ENCODE measurements at places on chromosomes 6 and 20. TPM values are rescaled to one million over a fixed set of nuclear protein-coding genes. Genes with fewer than 3 reads are reported as not detected.

GRCh38 chr20:45833030-45833882 lies at the start of gene SNX21:
Gene SNX21 (plus strand): TSS chr20:45833799. CDS start chr20:45833920, 121 bp downstream.
- DNase-seq, result peak; percentile 96
- H3K27ac ChIP-seq, result peak within 1 kb of the TSS; percentile 90
- peaks cover 21% of the 10 kb centered on the region for H3K4me1 ChIP-seq
- no peaks in the 10 kb centered on the region for H3K27me3 ChIP-seq
- H3K36me3 ChIP-seq, result no peaks in the 10 kb centered on the region
- H3K4me3 ChIP-seq, result peak within 1 kb of the TSS; percentile 84

DNA sequence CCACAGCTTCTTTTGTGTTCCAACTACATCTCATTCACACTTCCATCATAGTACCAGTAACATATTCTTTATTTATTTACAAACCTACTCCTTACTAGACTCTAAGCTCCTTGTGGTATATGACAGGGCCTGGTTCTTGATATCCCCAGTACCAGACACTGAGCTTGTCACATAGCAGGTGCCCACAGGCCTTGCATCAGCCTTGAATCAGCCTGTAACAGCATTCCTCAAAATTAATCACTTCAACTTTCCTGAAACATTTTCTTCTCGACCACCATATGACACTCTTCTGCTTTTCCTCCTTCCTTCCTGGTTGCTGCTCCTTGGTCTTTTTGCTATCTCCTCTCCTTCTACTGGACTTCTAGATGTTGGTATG lies 24.7 kb upstream of the SRPK1 start:
- no peak overlapping the region for H3K4me3 ChIP-seq
- H3K27ac ChIP-seq, result no peak overlapping the region
- no peaks in the 10 kb centered on the region for H3K4me1 ChIP-seq
- DNase-seq, result peak; percentile 13
- no peaks in the 10 kb centered on the region for H3K36me3 ChIP-seq
- H3K27me3 ChIP-seq, result no peaks in the 10 kb centered on the region

DNA sequence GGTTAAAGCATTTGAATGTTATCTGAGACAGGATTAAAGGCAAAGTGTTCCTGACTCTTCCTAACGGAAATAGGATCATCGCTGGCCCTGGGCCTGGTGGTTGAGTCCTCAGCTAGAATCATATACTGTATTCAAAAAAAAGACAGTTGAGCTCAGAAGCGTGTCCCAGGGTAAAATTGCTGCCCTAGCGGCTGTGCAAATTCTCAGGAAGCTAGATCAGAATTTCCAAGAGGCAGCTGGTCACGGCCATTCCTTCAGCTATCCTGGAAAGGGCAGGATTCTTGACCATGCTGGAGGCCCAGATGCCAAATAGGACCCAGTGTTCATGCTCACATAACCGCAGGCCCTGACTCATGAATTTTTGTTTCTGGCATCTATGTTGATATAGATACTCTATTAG lies 67.4 kb downstream of the STMND1 start:
- H3K4me3 ChIP-seq, result no peak overlapping the region
- peak; percentile 75 for DNase-seq
- H3K27me3 ChIP-seq, result no peaks in the 10 kb centered on the region
- no peaks in the 10 kb centered on the region for H3K36me3 ChIP-seq

GRCh38 chr20:40494248-40494647 lies 194.8 kb downstream of the MAFB start:
- H3K4me3 ChIP-seq, result no peak overlapping the region
- no peaks in the 10 kb centered on the region for H3K4me1 ChIP-seq
- no peak overlapping the region for H3K27ac ChIP-seq
- H3K36me3 ChIP-seq, result no peaks in the 10 kb centered on the region
- no peaks in the 10 kb centered on the region for H3K27me3 ChIP-seq

DNA sequence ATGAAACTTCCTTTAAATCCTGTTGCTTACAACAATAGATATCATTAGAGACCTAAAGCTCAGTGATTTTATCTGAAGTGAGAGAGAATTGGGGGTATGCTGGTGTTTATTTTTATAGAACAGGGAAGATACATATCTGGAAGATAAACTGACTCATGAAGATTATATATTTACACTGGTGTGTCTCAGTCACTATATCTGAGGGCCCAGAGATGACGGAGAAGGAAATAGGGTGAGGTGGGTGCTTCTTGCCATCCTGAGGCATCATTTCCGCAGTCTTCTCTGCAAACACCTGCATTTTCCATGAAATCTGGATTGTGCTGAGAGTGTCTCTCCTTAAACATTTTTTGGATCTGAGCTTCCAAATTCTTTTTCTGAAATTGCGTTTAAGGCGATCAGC lies 5.9 kb upstream of the PLCB1 start:
- no peaks in the 10 kb centered on the region for H3K36me3 ChIP-seq
- DNase-seq, result no peak
- H3K27me3 ChIP-seq, result no peaks in the 10 kb centered on the region
- peaks cover 2% of the 10 kb centered on the region for H3K4me1 ChIP-seq

DNA sequence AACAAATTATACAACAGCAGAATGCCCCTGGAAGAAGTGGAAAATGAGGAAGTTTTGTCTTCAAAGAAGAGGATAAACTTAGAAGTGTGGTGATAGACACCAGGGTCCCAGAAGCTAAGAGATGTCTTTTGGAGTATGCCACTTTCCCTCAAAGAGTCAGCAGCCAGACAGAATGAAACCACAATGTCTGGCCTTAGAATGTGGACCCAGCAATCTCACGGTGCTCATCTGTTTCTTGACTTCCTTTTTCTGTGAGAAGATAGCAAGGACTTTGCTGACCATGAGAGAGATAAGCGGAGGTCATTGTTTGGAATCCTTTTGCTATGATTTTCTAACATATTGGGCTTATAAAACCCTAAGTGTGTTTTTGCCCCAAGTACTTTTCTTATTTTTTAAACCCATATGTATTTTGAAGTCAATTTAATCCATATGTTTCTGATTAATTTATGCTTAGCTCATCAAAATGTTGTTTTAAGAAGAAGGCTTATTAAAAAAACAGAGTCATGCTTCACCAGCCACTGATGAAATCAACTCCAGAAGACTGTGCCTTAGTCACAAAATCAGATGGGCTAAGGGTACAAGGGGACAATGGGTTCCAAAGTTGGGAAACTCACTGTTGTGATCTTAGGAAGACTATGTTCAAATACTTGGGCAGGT lies 451.2 kb upstream of the JAG1 start:
- H3K4me1 ChIP-seq, result peaks cover 4% of the 10 kb centered on the region
- no peaks in the 10 kb centered on the region for H3K27me3 ChIP-seq
- H3K36me3 ChIP-seq, result no peaks in the 10 kb centered on the region
- peak; percentile 48 for DNase-seq
- no peak overlapping the region for H3K27ac ChIP-seq

DNA sequence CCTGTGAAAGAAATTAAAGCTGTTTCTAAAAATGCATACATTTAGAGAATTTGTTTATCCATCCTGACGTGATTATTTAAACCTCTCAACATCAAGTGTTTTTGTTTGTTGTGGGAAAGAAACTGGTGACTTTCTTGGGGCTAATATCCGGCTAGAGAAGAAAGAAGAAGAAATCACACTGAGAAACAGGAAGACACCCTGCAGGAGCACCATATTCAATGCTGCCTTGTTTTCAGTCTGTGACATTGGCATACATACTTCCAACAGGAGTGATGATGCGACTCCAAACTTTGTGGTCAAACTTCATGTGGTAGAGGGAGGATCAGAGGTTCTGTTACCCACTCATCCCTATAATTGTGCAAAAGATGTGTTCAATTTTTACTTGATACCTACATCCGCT lies 997.6 kb upstream of the CITED2 start:
- H3K4me3 ChIP-seq, result no peak overlapping the region
- H3K4me1 ChIP-seq, result peaks cover 6% of the 10 kb centered on the region
- H3K27ac ChIP-seq, result no peak overlapping the region
- H3K36me3 ChIP-seq, result no peaks in the 10 kb centered on the region

- no peak for DNase-seq
- H3K27me3 ChIP-seq, result peaks cover 2% of the 10 kb centered on the region
- no peak overlapping the region for H3K4me3 ChIP-seq
- no peaks in the 10 kb centered on the region for H3K4me1 ChIP-seq
- H3K27ac ChIP-seq, result no peak overlapping the region
These were observed 335.7 kb upstream of the HSF2 start for GRCh38 chr6:122063761-122064160.

GRCh38 chr6:139698526-139699176 lies 324.2 kb upstream of the CITED2 start:
- no peak overlapping the region for H3K4me3 ChIP-seq
- no peaks in the 10 kb centered on the region for H3K4me1 ChIP-seq
- no peaks in the 10 kb centered on the region for H3K36me3 ChIP-seq

DNA sequence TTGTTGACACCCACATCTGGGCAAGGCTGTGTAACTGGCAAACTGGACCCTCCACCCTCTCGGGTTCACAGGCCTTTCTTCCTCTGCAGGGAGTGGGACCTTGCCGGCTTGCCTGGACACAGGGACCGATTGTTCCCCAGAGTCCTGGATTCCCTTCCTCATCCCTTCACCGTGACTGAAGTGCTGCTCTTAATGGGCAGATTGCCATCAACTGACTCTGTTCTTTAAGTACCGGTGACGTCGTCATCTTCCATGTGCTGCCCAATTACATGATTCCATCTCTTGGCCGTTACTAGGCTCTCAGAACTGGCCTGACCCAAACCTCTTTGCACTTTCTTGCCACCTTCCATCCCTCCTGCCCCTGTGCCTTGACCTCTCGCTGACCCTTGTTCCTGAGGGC lies 85.4 kb downstream of the EYA4 start:
- no peak overlapping the region for H3K4me3 ChIP-seq
- no peaks in the 10 kb centered on the region for H3K4me1 ChIP-seq
- no peaks in the 10 kb centered on the region for H3K36me3 ChIP-seq
- H3K27me3 ChIP-seq, result no peaks in the 10 kb centered on the region

- no peaks in the 10 kb centered on the region for H3K27me3 ChIP-seq
- no peaks in the 10 kb centered on the region for H3K36me3 ChIP-seq
- peak; percentile 25 for DNase-seq
- no peaks in the 10 kb centered on the region for H3K4me1 ChIP-seq
These were observed 75.9 kb upstream of the HDDC2 start for GRCh38 chr6:125377621-125378020.

DNA sequence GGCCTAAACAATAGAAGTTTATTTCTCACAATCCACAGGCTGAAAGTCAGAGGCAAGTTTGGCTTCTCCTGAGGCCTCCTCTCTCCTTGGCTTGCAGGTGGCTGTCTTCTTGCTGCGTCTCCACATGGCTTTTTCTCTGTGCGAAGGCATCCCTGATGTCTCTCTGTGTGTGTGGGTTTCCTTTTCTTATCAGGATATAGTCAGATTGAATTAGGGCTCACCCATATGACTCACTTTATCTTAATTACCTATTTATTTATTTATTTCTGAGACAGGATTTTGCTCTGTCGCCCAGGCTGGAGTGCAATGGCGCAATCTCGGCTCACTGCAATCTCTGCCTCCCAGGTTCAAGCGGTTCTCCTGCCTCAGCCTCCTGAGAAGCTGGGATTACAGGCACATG lies 30.7 kb downstream of the LINC00237 start:
- no peak for DNase-seq
- no peaks in the 10 kb centered on the region for H3K27me3 ChIP-seq
- H3K36me3 ChIP-seq, result no peaks in the 10 kb centered on the region
- no peaks in the 10 kb centered on the region for H3K4me1 ChIP-seq
- H3K27ac ChIP-seq, result no peak overlapping the region

DNA sequence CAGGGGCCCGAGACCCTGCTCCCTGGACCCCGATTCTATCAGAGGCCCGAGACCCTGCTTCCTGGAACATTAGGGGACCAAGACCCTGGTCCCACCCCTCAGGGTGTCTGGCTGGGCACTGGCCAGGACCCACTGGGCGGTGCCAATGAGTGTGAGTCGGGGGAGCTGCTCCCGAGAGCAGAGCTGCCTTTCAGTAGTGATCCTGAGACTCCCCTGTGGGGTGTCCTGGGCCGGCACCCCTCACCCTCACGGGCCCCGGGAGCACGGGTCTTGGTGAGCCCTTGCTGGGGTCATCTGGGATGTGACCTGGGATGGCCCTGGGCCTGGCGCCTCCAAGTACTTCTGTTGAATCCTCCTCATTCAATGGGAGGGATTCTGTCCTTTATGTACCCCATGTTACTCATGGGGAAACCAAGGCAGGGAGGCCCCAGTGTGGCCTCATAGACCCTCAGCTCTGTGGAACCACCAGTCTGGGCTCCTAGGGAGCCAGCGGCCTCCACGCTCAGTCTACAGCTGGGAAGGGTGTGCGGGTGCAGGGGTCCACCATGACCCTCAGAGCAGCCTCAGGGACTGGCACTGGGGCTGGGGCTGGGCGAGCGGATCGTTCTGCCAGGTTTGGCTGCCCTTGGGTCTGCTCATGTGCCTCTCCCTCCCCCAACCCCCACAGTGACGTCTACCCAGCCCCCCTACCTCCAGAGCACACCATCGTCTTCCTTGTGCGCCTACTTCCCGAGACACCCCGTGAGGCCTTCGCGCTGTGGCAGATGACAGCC lies 25.6 kb downstream of the COL20A1 start:
- H3K36me3 ChIP-seq, result no peaks in the 10 kb centered on the region
- H3K27me3 ChIP-seq, result peaks cover 4% of the 10 kb centered on the region
- no peak for DNase-seq

- no peak overlapping the region for H3K27ac ChIP-seq
- no peak for DNase-seq
- no peaks in the 10 kb centered on the region for H3K27me3 ChIP-seq
- no peaks in the 10 kb centered on the region for H3K4me1 ChIP-seq
- no peaks in the 10 kb centered on the region for H3K36me3 ChIP-seq
These were observed 291.4 kb downstream of the CENPW start for GRCh38 chr6:126631363-126631762.

DNA sequence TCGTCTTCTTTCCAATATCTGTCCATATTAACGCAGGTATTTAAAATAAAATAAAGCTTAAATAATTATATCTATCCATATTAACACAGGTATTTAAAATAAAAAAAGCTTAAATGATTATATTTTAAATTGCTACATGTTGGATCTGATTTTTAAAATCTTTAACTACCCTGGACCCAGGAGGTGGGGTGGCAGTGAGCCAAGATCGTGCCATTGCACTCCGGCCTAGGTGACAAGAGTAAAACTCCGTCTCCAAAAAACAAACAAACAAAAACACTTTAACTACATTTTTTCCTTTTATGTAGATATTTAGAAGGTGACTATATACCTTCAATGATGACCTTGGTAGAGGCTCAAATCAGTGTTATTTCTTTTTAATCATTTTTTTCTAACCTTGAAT lies 211.9 kb downstream of the GRIK2 start:
- no peak overlapping the region for H3K4me3 ChIP-seq
- H3K27me3 ChIP-seq, result no peaks in the 10 kb centered on the region
- no peak overlapping the region for H3K27ac ChIP-seq
- H3K4me1 ChIP-seq, result no peaks in the 10 kb centered on the region

Gene TSPYL1
- 83.0 TPM for total RNA-seq

Gene SIRPB2
- total RNA-seq, result not detected

Gene SMLR1
- total RNA-seq, result not detected

Gene MICB
- total RNA-seq, result 17.2 TPM

All from fibroblast of lung (primary cell).